Stimulated activated CD4-positive, alpha-beta T cell treated with anti-CD3 and anti-CD28 coated beads, Interleukin-1b, Interleukin-23, amount 100 ng/mL, for 1 hour (primary cell): ENCODE measurements at places on chromosomes 2 and 18.

GRCh38 chr2:137862651-137863050 is 101.6 kb upstream of the HNMT start:
- no peak for DNase-seq

GRCh38 chr2:23546913-23547312 is 161.9 kb downstream of the KLHL29 start:
- DNase-seq = no peak

GRCh38 chr2:100247256-100248043 is 74.9 kb downstream of the LONRF2 start:
- DNase-seq = no peak

- DNase-seq = no peak
Measured at GRCh38 chr2:26355038-26355995, 8.7 kb upstream of the ADGRF3 start.

DNA sequence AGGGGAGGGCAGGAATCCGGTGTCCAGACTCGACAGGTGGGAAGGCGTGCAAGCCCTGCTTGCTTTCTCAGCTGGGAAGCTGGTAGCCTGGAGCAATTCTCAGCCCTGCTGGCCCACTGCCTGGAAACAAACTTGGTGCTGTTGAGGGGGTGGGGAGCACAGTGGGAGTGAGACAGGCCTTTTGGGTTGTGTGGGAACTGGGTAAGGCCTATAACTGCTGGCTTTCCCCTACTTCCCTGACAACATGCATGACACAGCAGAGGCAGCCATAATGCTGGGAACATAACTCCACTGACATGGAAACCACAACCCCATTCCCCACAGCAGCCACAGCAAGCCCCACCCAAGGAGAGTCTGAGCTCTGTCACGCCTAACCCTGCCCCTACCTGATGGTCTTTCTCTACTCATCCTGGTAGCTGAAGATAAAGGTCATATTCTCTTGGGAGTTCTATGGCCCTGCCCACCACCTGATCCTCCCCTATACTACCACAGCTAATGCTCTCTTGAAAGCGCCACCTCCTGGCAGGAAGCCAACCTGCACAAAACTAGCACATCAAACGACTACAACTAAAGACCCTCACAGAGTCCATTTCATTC is 122.9 kb upstream of the ACVR1C start:
- no peak for DNase-seq

DNA sequence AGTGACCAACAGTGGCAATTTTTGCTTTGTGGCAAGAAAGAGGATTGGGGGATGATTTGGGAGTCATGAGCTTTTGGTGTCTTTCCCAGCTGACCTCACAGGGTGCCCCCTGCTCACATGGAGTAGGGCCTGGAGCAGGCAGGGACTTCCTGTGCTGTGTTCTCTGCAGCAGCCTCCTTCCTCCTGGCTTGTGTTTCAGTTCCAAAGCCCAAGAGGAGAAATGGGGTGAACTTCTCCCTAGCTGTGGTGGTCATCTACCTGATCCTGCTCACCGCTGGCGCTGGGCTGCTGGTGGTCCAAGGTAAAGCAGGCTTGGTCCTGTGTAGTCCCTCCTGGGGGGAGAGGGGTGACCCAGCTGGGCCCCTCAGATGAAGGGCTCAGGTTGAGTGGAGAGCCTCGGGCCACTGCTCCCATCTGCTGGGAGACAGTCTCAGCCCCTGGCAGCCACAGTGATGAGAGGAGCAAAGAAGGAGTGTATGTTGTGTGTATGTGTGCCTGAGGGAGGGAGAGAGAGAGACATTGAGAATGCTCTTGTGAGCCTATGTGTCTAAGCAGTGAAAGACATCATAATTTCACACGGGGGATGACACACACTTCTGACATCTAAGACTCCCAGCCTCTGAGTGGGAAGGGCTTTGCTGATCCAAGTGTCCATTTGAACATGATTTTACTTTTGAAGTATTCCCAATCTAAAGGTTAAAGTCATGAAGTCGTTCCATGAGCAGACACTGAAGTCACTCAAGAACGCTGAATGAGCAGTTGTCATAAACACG is 27.2 kb downstream of the MARCO start:
- DNase-seq = no peak

GRCh38 chr2:20937353-20937752 is 106.5 kb downstream of the APOB start:
- no peak for DNase-seq

DNA sequence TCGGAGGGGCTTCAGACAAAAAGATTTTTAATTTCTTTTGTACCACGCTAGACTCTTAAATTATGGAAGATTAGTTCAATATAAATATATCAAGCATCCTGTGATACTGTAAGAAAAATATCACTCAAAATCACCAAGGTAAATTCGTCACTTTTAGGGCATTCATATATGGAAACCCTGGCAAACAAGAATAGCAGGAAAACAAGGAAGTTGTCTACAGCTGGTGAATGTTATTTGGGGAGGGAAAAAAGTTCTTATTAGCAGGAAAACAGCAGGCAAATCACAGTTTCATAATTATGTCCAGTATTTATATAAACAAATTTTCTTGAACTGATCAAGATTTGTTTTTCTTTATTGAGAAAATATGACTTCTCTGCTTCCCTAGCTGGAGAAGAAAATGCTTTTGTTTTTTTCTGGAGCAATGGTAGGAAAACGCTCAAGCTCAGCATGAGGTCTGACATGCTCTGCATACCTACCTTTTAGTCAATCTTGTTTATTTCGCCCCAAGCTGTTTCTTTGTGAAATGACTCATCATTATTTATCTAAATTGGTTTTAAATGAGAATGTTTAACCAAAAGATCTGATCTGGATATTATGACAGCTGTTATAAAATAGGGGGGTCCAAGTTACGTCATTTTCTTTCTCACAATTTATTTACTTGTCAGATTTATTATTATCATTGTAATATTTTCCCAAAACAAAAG is 14.7 kb downstream of the LINC00305 start:
- no peak for DNase-seq

DNA sequence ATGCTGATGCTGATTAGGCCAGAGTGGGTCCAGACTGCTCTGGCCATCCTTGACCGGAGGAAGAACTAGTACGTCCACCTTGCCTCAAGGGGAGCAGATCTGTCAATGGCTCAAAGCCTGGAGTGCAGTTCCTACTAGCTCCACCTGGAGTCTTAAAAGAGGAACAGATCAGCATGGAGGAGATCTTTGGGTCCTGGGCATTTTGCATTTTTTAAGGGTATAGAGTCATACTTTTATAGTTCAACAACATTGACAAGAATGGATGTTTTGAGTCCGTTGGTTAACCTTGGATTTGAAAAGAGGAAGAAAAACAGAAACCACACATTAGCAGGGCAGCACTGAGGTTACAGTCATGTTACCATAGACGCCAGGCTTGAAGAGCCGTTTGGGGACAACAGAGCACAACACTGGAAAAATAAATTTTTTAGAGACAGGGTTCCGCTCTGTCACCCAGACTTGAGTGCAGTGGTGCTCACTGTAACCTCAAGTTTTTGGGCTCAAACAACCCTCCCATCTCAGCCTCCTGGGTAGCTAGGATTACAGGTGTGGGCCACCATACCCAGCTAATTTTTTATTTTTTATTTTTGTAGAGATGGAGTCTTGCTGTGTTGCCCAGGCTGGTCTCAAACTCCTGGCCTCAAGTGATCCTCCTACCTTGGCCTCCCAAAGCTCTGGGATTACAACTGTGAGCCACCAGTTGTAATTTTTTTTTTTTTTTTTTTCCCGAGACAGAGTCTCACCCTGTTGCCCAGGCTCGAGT is 78.5 kb downstream of the PRKCE start:
- DNase-seq = no peak

DNA sequence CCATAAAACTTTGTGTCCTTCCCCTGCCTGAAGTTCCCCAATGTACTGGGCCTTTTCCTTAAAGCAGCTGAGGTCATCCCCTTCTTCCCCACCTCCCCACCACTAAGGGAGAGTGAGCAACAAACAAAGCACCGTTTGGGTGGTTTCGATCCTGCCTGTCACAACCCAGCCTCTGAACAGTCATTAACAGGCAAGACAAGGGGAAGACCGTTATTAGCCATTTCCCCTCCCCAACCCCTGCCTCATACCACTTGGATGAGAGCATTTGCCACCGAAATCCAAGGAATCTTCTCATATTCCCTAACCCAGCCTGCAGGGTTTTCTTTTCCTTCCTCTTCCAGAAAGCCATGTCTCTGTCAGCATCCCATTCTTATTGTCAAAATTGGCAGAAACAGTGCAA is 65.6 kb downstream of the STRADB start:
- DNase-seq = no peak

GRCh38 chr2:213104092-213104902 is 47.1 kb downstream of the IKZF2 start:
- no peak for DNase-seq

DNA sequence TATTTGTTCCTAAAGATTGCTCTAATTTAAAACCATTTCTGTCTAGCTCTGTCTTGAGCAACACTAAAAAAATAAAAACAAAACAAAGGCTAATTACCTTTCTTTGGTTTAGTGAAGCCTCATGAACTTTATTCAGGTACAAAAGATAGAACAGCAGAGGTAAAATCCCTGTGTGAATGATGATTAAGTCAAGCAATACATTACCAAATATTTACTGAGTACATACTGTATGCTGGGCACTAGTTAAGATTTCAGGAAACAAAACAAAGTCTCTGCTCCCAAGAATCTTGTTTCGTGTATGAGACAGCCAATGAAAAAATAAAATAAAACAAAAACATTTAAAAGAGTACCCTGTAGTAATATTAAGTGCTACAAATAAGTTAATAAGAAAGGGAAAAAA is 257.5 kb downstream of the RND3 start:
- no peak for DNase-seq

GRCh38 chr2:49004036-49004626 is 150.2 kb downstream of the FSHR start:
- DNase-seq = no peak

- no peak for DNase-seq
Measured at GRCh38 chr2:198444800-198445287, 640.5 kb downstream of the PLCL1 start.

- no peak for DNase-seq
Measured at GRCh38 chr2:20953146-20953824, 90.6 kb downstream of the APOB start.

DNA sequence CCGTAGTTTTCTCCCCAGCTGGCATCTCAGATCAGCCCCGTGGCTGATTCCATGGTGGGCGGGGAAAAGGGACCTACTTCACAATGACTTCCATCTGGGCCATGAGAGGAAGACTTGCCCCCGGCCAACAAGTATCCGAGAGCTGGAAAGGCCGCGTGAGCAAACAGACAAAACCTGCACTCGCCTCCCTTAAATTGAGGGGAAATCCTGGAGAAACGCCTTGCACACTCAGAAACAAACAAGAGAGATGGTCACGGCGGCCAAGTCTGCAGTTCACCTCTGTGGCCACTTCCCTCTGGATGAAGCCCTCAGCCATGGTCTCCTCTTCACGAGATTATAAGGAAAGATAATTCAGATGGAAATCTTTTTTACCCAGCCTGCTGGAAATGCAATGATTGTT is 39.4 kb upstream of the TPO start:
- DNase-seq = no peak

DNA sequence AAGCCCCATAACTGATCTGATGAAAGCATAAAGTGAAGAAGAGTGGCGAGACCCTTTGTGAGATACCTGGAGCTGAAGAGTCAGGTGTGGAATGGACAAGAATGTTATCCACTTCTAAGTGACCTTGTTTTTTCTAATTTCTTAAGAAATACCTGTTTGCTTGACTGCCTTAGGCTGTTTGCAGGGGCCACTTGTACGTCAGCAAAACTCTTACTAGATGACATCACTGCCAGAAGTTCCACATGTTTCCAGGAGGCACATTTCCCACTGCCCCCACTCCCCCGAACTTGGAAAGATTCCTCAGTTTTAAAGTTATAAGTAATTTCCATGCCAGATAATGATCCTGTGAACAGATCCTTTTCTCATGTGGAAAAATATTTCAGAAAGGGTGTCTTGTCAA is 8.0 kb downstream of the EPAS1 start:
- no peak for DNase-seq

DNA sequence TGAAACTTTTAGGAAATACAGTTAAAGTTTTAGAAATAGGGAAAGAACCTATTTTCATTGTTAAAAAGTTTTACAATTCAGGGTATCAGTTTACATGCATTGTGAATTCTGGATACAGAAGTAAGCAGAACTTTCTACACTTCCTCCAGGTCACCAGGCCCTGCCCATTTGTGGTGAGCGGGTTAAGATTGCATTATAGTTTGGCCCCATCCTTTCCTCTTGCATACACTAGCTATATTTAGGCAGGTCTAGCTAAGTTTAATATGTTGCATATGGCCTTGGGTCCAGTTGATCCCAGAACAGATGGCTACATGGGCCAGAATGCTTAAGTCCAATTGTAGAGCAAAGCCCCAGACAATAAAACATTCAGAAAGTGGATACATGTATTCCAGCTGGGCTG is 4.8 kb downstream of the VWA3B start:
- DNase-seq = no peak

GRCh38 chr2:126661702-126662500 is 5.9 kb downstream of the GYPC start:
- DNase-seq = no peak

DNA sequence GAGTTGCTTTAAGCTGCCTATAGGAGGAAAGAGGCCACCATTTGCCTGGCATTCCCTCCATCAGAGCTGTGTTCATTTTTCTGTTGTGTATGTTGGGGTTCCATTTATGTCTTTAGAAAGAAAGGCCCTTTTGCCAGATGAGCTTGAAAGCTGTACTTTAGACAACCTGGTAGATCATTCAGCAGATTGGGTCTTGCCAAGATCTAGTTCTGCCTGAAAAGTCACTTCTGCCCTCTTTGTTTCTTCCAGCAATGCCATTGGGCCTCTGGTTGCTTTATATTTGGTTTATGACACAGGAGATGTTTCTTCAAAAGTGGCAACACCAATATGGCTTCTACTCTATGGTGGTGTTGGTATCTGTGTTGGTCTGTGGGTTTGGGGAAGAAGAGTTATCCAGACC is 14.4 kb downstream of the SLC20A1 start:
- DNase-seq = no peak

GRCh38 chr2:68645523-68645922 is 2.1 kb downstream of the PROKR1 start:
- DNase-seq = no peak

GRCh38 chr2:37295469-37296073 is 29.1 kb downstream of the PRKD3 start:
- no peak for DNase-seq

DNA sequence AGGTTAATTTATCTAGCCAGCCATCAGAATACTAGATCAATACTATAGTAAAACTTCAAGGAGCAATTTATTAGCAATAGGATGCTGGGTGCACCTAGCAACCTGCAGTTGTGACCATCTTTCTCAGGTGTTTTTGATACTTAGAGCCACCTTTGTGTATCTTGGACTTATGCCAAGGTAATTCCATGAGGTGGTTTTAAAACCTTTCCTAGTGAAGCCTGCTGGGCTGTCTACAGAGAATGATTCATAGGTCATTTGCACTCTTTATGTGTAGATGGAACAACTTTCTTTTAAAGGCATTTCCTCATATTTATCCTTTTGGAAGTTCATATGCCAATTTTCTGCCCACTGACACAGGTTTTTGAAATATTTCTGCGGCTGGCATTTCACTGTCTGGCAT is 1030.1 kb upstream of the POU3F3 start:
- no peak for DNase-seq

- DNase-seq = no peak
Measured at GRCh38 chr2:146265656-146266055, 1579.2 kb upstream of the ACVR2A start.
